ENCODE measurements at places on chromosomes 1 and 21. TPM values are rescaled to one million over a fixed set of nuclear protein-coding genes. Genes with fewer than 3 reads are reported as not detected.

Gene TRPM2
- not detected for total RNA-seq

Gene TPTE
- total RNA-seq, result not detected

Gene ILDR2
- total RNA-seq, result under 0.01 TPM

Gene ORC1
- 17.2 TPM for total RNA-seq

Gene CDK18
- total RNA-seq, result under 0.01 TPM

All from subcutaneous preadipocyte (primary cell).